ENCODE measurements at places on chromosomes 6 and 20.

- DNase-seq = no peak
Measured at GRCh38 chr6:70241991-70242420, 60.9 kb downstream of the COL9A1 start.

DNA sequence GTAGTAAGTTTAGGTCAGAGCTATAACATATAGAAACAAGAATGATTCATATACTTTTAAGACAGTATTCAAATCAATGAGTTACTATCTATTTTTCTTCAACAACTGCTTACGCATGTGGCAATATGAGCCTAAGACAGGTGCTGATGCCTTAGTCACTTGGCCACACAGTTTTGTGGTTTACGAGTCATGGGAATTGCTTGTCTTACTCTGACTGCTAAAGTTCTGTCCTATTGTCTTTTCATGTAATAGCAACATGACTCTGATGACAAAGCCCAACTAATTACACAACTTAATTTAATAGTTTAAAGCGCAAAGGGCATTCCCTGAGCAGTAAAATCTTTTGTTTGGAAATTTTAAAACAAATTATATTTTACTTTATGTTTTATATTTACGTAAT is 159.3 kb upstream of the CENPW start:
- DNase-seq = no peak

DNA sequence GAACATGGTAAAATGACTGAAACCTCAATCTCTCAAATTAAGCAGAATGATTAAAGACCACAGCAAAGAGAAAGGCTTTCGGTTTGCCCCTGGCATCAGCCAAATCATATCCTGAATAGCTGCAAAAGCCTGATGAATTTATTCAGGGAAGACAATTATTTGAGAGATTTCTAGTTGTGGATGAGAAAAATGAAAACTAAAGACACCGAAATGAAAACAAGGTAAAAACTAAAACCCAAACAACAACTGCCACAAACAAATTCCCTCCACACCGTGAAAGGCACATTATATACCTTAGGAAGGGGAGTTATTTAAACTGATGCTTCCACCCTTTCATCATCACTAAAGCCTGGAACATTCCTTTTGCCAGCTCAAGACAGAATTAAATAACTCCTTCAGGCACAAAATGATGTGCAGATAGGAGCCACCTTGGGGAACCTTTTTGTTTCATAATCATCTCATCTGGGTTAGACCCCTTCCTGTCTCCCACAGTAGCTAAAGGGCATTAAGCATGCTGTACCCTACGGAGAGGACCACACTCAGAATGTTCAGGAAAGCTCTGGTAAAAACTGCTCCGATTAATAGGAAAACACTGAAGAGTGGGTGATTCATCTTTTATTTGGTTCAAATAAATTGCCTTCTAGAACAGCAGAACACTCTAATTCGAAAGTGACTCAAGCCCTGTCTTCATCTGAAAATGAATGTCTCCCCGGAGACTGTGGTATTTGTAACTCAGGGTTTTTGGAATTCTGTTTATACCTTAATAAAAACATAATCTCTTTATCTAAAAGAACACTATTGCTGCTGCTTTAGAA is 9.1 kb upstream of the ANKRD60 start:
- DNase-seq = no peak

- DNase-seq = no peak
Measured at GRCh38 chr6:24749297-24749696, 25.4 kb upstream of the GMNN start.

DNA sequence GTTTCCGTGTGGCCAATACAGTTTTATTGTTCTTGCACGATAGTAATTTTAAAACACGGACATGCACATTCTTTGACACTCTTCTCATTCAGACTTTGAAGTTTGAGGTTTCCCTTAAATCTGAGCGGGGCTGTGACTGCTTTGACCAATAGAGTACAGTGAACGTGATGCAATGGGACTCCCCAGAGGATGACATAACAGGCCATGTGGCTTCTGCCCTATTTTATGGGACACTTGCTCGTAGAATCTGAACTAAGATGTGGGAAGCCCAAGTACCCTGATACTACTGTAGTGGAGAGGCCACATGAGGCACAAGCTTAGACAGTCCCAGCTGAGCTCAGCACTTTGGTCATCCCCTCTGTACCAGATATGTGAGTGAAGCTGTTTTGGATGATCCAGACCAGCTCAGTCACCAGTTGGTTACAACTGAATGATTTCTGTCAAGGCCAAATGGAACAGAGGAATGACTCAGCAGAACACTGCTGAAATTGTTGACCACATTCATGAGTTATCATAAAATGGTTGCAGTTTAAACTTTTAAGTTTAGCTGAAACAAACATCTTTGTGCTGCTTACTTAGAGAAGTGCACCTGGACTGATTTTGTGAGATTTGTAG is 279.4 kb downstream of the RFPL4B start:
- no peak for DNase-seq

- DNase-seq = no peak
Measured at GRCh38 chr6:98830146-98830545, 4.2 kb upstream of the POU3F2 start.

GRCh38 chr6:14871221-14871620 is 374.6 kb upstream of the JARID2 start:
- DNase-seq = no peak

GRCh38 chr6:42190554-42191183 is 4.1 kb downstream of the GUCA1B start:
- no peak for DNase-seq

- DNase-seq = no peak
Measured at GRCh38 chr20:45935416-45936046, 1.0 kb downstream of the PCIF1 start.

DNA sequence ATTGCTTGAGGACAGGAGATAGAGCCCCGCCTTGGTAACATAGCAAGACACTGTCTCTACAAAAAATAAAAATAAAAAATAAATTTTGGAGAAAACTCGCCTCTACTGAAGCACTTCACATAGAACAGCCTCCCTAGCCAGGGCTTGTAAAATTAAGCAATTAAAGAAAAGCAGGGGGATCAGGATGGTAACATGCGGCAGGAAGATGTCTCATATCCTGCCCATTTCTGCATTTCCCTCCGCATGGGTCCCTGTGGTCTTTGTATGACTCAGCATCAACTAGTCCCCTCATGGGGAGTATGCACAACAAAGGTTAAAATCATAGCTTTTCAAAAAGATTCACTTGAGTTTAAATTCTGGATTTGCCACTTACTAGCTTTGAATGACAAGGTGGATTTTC is 379.0 kb downstream of the EPHA7 start:
- no peak for DNase-seq

- DNase-seq = no peak
Measured at GRCh38 chr6:144429753-144430152, 144.6 kb downstream of the UTRN start.

DNA sequence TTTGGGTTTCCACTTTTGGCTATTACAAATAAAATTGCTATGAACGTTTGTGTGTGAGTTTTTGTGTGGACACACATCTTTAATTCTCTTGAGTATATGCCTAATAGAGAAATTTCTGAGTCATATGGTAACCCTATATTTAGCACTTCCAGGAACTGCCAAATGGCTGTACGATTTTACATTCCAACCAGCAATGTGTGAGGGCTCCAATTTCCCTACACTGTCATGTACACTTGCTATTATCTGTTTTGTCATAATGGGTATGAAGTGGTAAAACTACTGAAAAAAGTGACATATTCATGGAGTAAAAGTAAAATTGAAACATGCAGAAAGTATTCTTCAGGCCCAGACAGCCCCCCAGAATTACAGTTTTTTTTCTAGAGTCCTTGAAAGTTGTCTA is 59.6 kb upstream of the ESR1 start:
- no peak for DNase-seq

- no peak for DNase-seq
Measured at GRCh38 chr6:166877906-166878305, 78.4 kb downstream of the RNASET2 start.

- DNase-seq = no peak
Measured at GRCh38 chr20:49285233-49285668, 7.4 kb upstream of the ZNFX1 start.

DNA sequence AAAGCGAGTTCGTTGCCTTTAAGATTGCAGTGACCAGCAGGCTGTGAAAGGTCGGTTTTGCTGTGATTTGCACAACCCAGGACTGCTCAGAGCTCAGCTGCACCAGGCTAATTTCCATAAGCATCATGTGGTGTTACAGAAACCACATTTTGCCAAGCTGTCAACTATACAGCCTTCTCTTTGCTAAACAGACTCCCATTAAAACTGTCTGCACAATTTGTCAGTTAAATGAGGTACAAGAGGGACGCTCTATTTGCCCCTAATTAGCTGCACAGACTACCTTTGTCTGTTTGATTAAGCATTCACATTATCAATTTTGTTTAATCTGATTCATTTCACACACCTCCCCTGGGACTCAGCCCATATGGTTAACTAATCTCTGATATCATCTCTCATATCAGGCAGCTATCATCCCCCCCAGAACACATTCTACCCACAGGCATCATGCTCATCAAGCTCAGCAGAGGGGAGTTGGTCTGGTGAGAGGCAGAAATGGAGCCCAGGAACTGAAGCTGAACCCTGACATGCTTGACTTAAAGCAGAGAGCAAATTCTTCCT is 62.1 kb downstream of the OLIG3 start:
- DNase-seq = no peak

- DNase-seq = no peak
Measured at GRCh38 chr6:87237804-87238203, 82.4 kb downstream of the ZNF292 start.

DNA sequence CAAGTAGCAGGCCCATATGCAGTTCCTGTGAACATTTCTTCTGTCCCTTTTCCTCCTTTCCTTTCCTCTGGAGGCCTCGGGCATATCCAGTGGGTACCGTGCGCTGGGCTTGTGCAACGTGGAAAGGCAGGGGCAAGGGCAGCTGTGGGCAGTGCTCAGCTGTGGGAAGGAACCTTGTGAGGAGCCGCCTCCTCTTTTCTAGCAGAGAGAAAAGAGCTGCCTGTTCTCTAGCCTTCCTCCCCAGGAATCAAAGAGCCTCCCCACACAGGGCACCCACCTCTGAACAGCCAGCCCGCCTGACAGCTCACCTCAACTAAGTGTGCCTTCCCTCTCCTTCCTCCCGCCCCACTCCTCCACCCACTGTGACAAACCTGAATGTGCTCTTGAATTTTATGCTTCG is 143.3 kb upstream of the HDDC2 start:
- DNase-seq = no peak

- DNase-seq = no peak
Measured at GRCh38 chr6:43229803-43230620, 731 bp upstream of the DNPH1 start.

DNA sequence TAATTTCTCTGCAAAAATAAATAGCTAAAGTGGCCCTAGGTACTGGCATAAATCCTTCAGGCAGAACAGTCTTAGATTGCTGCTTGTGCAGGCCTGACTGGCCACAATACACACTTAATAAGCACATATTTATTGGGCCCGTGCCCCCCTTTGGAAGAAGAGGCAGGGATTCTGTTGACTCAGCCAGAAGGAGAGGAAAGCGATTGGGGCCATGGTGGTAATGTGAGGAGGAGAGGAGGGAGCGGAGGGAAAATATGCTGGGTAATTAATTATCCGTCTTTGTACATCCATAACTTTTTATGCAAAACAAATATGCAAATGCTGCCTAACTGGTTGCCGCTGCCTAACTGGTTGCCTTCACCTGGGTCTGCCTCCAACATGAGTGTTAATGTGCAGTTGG is 36.2 kb downstream of the CD40 start:
- no peak for DNase-seq

- no peak for DNase-seq
Measured at GRCh38 chr6:45613656-45614055, 235.9 kb upstream of the SUPT3H start.

- peak; percentile 70 for DNase-seq
Measured at GRCh38 chr20:15889514-15890256, 683.6 kb downstream of the KIF16B start.

Measured in NCI-H1092 (cell line).